ENCODE measurements at places on chromosomes 6 and 20.

DNA sequence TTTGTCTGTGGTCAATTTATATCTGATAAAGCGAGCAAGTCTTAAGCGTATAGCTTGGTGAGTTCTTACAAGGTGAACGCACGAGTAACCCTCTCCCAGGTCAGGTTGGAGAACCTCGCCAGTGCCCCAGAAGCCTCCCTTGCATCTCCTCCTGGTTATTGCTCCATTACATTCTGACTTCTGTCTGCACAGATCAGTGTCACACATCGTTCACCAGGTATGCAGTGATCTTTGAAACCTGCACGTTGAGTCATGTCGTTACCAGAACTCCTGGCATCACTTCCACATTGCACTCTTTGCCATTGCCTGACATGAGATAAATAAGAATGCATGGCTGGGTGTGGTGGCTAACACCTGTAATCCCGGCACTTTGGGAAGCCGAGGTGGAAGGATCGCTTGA is 44.2 kb downstream of the AKAP12 start:
- DNase-seq = no peak

DNA sequence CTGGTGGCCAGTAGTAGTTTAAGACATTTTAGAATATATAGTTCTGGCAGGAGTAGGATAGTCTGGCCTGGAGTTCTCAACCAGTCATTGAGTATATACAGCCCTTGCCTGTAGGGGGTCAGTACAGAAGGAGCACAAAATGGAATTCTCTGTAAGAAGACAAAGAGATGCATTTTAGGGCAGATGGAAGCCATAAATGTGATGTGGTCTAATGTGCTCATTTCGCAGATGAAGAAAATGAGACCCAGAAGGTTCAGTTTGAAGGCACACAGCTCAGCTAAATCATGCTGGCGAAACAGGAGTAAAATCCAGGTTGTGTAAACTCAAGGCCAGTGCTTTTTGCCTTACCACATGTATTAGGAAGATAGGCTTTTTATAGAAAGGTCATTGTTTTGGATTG is 29.6 kb downstream of the QKI start:
- DNase-seq = no peak

DNA sequence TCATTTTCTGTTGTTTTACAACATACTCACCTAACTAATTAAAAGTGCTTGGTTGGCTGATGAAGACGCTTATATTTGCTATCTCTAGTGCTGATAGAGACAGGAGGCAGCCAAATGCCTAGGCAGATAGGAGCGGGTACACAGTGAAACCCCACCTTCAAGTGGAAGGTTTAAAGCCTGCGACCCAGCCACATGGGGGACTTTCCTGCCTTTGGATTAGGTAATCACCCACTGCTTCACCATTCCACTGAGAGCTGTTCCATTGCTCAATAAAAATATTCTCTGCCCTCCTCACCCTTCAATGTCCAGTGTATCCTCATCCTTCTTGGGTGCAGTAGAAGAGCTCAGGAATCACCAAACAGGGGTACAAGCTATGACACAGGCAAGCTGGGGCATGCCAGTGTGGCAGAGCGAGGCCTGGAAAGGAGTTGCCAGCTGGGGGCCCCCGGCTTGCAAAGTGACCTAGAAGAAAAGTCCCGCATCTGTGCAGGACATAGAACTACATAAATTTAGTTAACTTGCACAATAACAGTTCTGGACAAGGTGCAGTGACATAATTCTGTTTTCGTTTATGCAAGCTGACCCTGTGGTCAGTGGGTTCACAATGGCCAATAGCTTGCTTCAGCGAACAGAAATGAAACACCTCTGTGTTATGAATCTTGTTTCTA is 112.0 kb upstream of the MLIP start:
- no peak for DNase-seq

DNA sequence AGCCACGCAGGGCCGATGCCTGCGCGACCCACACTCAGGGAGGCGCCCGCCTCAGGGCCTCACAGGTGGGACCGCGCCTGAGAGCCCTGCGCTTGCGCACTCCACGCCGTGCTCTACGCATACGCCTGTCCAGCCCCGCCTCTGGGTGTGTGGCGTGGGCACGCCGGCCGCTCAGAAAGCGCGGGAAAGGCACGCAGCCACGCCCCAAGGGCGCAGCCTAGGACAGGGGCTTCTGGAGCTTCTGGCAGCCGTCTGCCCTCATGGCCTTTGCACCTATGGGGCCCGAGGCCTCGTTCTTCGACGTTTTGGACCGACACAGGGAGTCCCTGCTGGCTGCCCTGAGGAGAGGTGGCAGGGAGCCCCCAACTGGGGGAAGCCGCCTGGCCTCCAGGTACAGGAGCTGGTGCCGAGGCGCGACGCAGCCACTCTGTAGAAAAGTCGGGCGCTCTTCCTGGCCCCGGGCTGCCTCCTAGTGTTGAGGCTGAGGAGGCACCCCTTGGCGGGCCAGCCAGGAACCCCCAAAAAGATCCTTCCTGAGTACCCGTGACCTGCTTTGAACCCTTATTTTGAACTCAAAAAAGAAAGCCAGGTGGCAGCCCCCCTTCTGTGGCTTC is at the start of gene SPO11:
Gene SPO11, plus strand, starts transcription at position 196 of the 614 bp plus-strand sequence. Its CDS starts 65 bp downstream, at position 261.
- no peak for DNase-seq

DNA sequence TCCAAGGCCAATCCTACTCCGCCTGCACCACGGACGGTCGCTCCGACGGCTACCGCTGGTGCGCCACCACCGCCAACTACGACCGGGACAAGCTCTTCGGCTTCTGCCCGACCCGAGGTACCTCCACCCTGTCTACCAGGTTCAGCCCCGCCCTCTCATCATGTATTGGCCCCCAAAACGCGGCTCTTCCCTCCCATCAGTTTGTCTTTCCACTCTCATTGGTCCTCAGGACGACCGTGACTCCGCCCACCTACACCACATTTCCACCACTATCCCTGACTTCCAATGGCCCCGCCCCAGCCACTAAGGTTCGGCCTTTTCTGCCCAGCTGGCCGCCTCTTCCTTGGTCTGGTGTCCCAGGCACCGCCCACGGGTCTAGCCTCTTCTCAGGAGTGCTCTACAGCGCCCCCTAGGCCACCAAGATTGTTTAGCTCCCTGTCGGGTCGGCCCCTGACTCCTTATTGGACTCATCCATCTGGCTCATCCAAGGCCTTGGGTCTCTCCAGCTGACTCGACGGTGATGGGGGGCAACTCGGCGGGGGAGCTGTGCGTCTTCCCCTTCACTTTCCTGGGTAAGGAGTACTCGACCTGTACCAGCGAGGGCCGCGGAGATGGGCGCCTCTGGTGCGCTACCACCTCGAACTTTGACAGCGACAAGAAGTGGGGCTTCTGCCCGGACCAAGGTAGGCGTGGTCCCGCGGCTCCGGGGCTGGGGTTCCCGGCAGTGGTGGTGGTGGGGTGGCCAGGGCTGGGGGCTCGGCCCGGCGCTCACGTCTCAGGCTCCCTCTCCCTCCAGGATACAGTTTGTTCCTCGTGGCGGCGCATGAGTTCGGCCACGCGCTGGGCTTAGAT is 3.1 kb downstream of the MMP9 start:
- no peak for DNase-seq

Measured in T1000 (cell line).